Coronary artery (tissue), 2 donors: ENCODE measurements at places on chromosomes 16 and 17.

- no peak for DNase-seq
Observed at GRCh38 chr17:46733837-46734475, 84.5 kb downstream of the WNT3 start.

DNA sequence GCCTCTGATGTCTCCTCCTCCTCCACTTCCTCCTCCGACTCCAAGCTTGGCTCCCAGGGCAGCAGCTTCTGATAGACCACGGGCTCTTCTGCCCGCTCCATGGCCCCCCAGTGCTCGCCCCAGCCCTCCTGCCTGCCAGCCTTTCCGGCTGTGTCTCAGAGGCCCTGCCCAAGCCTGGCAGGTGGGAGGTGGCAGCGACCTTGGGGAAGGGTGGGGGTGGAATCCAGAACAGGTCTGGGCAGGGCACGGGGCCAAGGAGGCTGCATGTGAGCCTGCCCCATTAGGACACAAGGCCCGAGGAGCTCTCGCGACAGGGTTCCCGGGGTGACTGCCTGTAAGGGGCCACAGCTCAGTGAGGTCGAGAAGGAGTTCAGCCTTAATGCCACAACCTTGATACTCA is at the start of gene GGT6:
TSS of gene GGT6 (minus strand) at position 157 of the 400 bp plus-strand sequence. CDS start at position 101, 56 bp downstream.
- no peak for DNase-seq

GRCh38 chr17:70804161-70804560 is 634.8 kb downstream of the KCNJ2 start:
- DNase-seq: no peak

DNA sequence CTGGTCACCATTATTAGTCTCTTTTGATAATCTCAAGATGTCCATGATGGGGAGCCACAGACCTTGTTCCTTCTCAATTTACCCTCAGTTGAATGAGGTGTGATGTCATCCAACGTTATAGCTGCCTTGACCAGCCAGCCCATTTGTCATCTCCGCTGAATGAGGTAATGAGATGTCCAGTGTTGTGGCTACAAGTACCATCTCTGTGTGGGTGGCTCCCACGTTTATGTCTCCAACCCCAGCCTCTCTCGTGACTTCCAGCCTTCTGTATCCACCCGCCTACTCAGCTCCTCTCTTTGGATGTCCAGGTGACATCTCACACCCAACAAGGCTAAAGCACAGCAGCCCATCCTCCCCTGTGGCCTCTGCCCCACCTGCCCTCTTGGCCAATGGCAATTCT is 18.2 kb downstream of the DNAH17 start:
- no peak for DNase-seq
